ENCODE measurements at places on chromosomes 7 and 10.

GRCh38 chr7:16265863-16266458 is 155.4 kb downstream of the CRPPA start:
- DNase-seq, result no peak

DNA sequence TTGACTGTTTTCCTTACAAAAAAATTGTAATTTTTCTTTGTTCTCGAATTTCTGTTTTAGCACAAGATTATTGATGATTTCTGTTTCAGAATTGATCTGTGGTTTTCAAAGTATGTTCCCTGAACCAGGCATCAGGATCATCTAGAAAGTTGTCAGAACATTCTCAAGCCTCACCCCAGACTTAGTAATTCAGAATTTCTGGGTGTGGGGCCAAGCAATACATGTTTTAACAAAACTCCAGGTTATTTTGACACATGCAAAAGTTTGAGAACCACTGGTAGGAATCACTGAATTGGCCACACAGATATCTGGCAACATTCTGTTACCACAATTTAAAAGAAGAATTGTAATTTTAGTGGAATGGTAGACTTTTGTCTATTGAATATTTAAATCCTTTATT is 1173.9 kb upstream of the LRRTM3 start:
- DNase-seq, result no peak

DNA sequence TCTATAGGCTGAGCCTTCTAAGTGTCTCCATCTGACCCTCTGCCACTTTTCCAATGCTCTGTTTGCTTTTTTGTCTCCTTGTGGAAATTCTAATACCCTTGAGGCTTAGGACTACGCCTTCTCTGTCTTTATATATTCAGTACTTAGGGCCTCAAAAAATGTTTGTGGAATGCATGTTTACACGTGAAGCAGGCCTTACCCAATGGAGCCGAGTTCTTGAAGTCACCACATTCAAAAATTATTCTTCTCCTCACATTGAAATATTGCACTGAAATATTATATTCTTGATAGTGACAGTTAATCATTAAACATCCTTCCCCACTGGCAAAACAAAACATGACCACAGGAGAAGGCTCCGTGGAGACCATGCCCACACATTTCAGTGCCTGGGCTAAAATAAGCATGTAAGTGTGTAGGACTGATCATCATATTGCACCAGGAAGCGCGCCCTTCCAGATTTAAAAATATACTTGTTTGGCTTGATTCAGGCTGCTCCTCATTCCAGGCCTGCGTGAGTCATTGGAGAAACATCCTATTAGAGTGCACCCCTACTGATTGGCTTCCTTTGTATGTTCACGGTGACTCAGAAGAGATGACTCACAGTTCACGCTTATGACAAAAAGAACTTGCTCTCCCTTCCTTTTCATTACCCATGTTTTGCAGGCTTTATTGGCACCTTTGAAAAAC is 307.4 kb upstream of the AOAH start:
- peak; percentile 7 for DNase-seq

GRCh38 chr7:31059551-31059950 is 7.4 kb downstream of the ADCYAP1R1 start:
- no peak for DNase-seq

DNA sequence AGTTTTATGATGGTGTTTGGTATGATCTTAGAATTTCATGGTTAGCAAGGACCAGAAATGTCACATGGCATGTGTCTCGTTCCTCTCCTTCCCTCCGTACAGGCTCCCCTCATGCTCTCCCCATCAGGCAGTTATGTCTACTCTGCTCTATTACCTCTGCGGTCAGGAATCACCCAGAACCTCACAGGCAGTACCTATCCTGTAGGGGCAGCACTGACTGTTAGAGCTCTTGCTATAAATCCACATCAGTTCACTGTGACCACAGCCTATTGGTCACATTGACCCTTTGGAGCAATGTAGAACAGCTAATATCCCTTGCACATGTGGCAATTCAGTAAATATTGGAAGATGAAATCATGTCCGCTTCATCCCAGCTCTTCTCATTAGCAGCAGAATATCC is 151.8 kb downstream of the WNT2 start:
- no peak for DNase-seq

DNA sequence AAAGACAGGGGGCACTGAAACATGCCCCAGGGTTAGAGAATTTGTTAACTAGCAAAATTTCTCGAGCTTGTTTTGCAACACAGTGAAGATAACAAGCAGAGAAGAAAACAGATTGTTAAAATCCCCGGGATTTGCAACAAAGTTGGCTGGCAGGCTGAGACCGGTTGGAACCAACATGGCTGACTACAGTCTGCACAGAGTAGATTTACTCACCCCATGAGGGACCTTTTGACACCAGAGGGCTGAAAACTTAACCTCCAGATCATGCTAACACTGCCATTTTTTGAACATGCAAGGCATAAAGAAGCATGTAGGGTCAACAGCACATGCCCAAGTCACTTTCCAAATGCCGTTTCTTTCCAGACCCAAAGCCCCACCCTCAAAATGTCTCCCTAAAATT is 95.2 kb upstream of the TMEM26 start:
- DNase-seq, result no peak

- DNase-seq, result no peak
Measured at GRCh38 chr7:29035044-29035740, 77.1 kb upstream of the TRIL start.

- DNase-seq, result no peak
Measured at GRCh38 chr10:34494012-34494411, 321.1 kb downstream of the PARD3 start.

GRCh38 chr7:36708767-36709166 is 15.5 kb downstream of the AOAH start:
- no peak for DNase-seq

DNA sequence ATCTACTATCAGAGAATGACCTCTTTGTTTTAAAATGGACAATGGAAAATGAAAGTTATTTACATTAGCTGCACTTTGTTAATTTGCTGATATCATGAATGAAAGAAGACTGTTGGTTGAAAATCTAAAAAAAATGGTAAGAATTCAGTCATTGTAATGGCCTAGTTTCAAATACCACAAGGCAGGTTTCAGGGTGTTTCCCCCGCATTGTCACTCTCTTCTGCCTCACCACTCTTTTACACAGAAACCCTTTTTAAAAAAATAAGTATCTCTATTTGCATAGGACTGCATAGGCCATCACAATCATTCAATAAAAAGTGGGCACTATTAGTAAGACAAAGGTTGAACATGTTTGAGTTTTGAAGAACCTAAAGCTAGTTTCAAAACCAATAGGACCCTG is 737.1 kb downstream of the INHBA start:
- no peak for DNase-seq

DNA sequence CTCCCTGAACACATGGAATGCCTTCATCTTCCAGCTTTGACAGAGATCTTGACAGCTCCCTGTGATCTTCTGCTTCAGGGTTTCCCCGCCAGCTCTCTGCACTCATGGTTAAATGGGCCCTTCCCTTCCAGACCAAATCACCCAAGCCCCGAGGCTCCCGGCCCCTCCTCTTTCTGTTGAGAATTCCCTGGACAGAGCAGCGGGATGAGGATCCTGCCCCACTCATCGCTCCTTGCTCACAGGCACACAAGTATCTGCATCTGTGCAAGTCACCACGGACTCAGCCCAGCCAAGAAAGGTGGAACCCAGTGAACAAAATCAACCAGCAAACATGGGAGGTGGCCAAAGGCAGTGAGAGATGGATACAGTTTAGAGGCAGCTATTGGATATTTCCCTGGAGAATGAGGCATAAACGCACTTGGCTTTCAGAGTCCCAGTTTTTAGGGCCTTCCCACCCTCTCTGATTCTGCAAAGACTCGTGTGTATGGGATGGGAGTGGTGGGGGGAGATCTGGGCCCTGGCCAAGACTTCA is 37.7 kb upstream of the CXCL12 start:
- DNase-seq, result no peak

GRCh38 chr7:140857048-140857447 is 67.7 kb downstream of the BRAF start:
- DNase-seq, result no peak

- DNase-seq, result no peak
Measured at GRCh38 chr10:89773081-89773480, 71.7 kb downstream of the KIF20B start.

GRCh38 chr10:127118034-127118433 is 78.4 kb downstream of the INSYN2A start:
- no peak for DNase-seq

DNA sequence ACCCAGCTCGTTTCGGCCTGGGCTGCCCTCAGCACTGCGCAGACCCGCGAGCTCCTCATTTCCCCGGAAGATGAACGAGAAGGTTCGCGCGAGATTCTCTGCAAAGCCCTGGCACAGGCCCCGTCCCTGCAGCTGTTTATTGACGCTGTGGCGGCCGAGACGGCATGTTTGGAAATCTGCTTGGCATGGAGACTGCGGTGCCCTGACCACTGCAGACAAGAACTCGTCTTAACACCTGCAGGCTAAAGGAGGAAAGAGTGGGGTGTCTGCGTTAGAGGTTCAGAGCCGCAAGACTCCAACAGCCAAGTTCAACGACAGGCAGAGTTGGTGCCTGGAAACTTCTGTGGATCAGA is 125.6 kb downstream of the DNAJB6 start:
- no peak for DNase-seq

DNA sequence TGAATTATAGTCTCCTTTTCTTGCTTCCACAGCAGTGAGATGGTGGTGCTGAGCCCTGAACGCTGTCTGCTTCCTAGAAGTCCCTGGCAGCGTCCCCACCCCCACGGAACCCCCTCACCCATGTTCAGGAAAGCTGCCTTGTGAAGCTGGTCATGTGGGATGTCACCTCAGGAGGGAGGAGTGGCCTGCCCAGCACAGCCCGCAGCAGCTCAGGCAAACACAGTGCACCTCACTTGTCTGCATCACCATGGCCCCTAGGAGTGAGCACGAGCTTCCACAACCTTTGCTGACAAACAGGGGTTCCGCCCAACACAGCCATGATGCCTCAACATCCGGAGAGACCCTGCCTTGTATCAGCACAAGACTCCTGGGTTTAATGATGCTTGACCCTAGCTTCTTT is 508.9 kb downstream of the RPS24 start:
- no peak for DNase-seq

DNA sequence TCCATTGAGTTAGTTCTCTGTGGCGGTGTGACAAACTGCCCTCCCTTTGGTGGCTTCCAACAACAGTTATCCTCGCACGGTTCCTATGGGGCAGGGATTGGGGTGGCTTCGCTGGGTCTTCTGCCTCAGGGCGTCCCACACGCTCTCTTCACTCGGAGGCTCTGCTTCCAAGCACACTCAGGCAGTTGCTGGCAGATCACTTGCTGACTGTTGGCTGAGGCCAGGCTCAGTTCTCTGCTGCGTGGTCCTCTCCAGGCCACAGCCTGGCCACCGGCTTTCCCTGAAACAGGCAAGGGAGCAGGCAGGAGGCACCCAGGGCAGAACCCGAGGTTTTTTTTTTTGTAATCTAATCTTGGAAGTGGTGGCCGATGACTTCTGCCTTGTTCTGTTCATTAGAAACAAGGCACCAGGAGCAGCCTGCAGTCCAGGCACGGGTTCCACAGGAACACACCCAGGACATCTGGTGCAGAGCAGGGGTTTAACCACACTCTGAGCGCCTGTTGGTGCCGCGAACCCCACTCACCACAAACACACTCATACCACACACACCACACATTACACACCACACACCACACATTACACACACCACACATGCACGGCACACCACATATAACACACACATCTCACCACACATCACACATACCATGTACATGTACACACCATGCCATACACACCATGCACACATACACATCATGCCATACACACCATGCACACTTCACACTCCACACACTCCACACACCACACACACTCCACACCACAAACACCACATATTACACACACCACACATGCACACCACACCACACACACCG is 112.2 kb downstream of the PTPN20 start:
- no peak for DNase-seq

- DNase-seq, result no peak
Measured at GRCh38 chr10:130064783-130065182, 45.8 kb downstream of the C10orf143 start.

- DNase-seq, result no peak
Measured at GRCh38 chr10:75632805-75633462, 201.5 kb downstream of the LRMDA start.

GRCh38 chr7:90603346-90603745 is 7.2 kb downstream of the CDK14 start:
- DNase-seq, result no peak

- no peak for DNase-seq
Measured at GRCh38 chr7:101857358-101857811, 40.0 kb downstream of the CUX1 start.

DNA sequence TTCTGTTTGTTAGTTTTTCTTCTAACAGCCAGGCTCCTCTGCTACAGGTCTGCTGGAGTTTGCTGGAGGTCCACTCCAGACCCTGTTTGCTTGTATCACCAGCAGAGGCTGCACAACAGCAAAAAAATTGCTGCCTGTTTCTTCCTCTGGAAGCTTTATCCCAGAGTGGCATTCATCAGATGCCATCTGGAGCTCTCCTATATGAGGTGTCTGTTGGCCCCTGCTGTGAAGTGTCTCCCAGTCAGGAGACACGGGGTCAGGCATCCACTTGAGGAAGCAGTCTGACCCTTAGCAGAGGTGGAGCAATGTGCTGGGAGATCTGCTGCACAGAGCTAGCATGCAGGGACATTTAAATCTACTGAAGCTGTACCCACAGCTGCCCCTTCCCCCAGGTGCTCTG is 26.7 kb upstream of the CROT start:
- no peak for DNase-seq

- DNase-seq, result no peak
Measured at GRCh38 chr7:11792166-11792565, 39.8 kb downstream of the THSD7A start.

DNA sequence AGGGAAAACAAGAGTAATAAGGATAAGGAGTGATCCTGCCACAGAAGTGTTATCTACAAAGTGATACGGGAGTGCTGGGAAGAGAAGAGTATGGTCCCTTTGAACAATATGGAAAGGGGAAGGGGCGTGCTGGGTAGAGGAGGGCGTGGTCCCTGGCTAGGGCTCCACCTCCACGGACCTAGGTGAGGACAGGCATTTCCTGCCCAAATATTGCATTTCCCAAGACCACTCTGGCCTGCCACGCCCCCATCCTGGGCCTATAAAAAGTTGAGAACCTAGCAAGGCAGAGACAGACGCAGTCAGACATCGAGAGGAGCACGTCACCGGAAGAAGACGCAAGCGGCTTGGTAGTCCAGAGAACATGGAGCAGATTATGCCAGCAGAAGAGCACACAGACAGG is 22.8 kb downstream of the VSTM4 start:
- DNase-seq, result no peak

- DNase-seq, result no peak
Measured at GRCh38 chr7:102313997-102314780, 27.5 kb downstream of the SH2B2 start.

DNA sequence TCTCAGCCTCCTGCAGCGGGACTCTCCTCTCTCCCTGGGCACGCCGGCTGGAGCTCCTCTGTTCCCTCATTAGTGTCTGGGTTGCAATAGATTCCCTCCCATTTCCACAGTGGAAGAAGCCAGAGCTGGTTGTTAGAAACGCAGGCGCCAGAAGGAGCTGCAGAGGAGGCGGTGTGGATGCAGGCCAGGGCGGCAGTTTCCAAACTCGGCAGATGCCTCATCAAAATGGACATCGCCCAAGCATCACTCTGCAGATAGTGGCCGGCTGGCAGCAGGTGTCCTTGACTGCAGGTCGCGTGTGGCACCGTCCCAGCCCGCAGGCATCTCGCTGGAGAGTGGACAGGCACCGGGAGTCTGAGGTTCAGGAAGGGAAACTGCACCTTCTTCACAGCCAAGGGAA is 201.8 kb downstream of the TCERG1L start:
- no peak for DNase-seq

GRCh38 chr10:110600487-110601101 is 33.1 kb downstream of the SMC3 start:
- peak; percentile 71 for DNase-seq

GRCh38 chr10:63241841-63242281 is 108.7 kb downstream of the NRBF2 start:
- no peak for DNase-seq
